SK-MEL-5 (cell line): ENCODE measurements at places on chromosomes 2 and 18. TPM values are rescaled to one million over a fixed set of nuclear protein-coding genes. Genes with fewer than 3 reads are reported as not detected.

Gene UGT1A1
- total RNA-seq: not detected in 2 replicates

Gene PNPT1
- 60.7 and 63.1 TPM in 2 replicates for total RNA-seq

Gene RUFY4
- total RNA-seq: not detected in 2 replicates

Gene NPC1
- total RNA-seq: 37.8 and 39.4 TPM in 2 replicates

Gene CRYGC
- total RNA-seq: not detected in 2 replicates

Gene TRIM43
- total RNA-seq: not detected in 2 replicates

Gene OBSL1
- 30.7 and 34.7 TPM in 2 replicates for total RNA-seq

Gene CRIM1
- 0.90 and 1.0 TPM in 2 replicates for total RNA-seq

Gene RFTN2
- 2.2 and 5.0 TPM in 2 replicates for total RNA-seq

Gene WDR75
- total RNA-seq: 56.5 and 66.9 TPM in 2 replicates

Gene LIMS2
- total RNA-seq: 0.48 TPM in 1 of 2 replicates, not detected in the other

Gene NDC80
- 27.7 and 28.5 TPM in 2 replicates for total RNA-seq

Gene DES
- 0.13 TPM in 1 of 2 replicates, not detected in the other for total RNA-seq

Gene AMER3
- not detected in 2 replicates for total RNA-seq

Gene EFHD1
- total RNA-seq: 0.29 and 0.71 TPM in 2 replicates

Gene GPR55
- 0.13 TPM in 2 replicates for total RNA-seq

Gene MTLN
- 52.1 and 62.8 TPM in 2 replicates for total RNA-seq
